ENCODE measurements at places on chromosomes 11 and 22.

GRCh38 chr22:33919391-33920196, 682 bp downstream of the LARGE1 start:
- DNase-seq, result no peak

GRCh38 chr11:82986446-82986845, 84.9 kb downstream of the DDIAS start:
- DNase-seq, result no peak

DNA sequence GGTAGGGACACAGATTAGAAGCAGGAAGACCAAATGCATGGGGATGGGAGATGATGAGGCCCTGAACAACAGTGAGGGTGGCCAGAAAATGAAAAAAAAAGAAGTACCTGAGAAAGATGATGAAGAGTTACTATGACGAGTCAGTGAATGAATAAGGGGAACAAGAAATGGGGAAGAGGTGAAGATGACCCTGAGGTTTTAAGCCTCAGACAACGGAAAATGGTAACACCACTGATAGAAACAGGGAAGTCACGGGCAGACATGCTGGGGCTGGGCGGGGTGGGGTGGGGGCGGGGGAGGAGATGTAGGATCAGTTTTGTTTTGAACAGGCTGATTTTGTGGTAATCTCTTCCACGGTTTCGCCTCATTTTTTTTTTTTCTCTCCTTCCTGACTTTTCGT, 205.1 kb upstream of the CADM1 start:
- DNase-seq, result no peak

- DNase-seq, result no peak
These were observed 811.1 kb upstream of the RAG2 start for GRCh38 chr11:37409124-37409523.

DNA sequence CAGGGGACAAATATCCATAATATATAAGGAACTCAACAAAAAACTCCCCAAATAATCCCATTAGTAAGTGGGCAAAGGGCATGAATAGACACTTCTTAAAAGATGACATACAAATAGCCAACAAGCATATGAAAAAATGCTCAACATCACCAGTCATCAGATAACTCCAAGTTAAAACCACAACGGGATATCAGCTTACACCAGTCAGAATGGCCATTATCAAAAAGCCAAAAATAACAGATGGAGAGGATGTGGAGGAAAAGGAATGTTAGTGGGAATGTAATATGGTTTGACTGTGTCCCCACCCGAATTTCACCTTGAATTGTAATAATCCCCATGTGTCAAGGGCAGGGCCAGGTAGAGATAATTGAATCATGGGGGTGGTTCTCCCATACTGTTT, 350.1 kb downstream of the GUCY1A2 start:
- no peak for DNase-seq

DNA sequence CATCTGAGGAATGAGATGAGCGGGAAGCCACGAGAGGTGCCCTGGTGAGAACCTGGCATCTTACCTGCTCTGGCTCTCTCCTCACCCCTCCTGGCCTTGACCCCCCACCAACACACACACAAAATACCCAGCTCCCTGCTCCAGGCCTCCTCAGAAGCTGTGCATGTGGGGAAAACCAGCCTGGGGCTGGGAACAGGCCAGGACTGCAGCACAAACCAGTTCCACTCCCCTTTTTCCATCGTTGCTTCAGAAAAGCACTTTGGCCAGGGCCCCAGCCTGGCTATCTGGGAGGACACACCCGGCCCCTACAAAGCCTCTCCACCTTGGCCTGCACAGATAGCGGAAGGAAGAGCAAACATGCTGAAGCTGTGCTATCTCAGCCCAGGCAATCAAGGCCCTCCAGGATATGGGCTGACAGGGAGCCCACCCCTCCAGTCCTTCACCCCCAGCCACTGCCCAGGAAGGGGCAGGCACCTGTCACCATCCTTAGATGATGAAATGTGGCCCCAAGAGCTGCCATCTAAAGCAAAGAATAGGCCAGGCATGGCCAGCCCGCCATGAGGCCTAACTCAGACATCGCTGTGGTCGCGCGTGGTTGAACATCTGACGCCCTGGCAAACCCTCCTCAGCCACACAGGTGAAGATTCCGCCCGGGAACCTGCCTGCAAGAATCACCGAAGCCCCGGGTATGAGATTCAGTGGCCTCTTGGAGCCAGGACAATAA, 35.4 kb downstream of the PISD start:
- no peak for DNase-seq

- DNase-seq, result no peak
These were observed 18.4 kb downstream of the ARFGAP2 start for GRCh38 chr11:47158242-47158641.
